Epithelial cell of proximal tubule (primary cell): ENCODE measurements at places on chromosomes 12 and 14. TPM values are rescaled to one million over a fixed set of nuclear protein-coding genes. Genes with fewer than 3 reads are reported as not detected.

- DNase-seq: no peak
Measured at GRCh38 chr12:61513499-61513898, 746.7 kb upstream of the USP15 start.

DNA sequence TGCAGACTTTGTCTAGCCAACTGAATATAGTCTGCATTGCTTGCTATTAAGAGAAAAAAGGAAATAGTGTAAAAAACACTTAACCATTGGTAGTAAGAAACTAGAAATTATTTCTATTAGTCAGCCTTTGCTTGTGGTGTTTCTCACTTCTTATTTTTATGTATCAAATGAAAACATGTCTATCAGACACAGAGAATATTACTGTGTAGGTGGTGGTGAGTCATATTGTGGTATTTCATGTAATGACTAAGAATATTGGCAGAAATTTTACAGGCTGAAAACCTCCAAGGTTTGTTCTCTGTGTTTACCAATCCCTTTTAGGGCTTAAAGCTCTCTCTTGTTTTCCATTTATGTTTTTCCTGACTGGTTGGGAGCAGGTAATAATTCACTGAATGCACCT is 87.2 kb downstream of the DAAM1 start:
- DNase-seq: peak; percentile 76

DNA sequence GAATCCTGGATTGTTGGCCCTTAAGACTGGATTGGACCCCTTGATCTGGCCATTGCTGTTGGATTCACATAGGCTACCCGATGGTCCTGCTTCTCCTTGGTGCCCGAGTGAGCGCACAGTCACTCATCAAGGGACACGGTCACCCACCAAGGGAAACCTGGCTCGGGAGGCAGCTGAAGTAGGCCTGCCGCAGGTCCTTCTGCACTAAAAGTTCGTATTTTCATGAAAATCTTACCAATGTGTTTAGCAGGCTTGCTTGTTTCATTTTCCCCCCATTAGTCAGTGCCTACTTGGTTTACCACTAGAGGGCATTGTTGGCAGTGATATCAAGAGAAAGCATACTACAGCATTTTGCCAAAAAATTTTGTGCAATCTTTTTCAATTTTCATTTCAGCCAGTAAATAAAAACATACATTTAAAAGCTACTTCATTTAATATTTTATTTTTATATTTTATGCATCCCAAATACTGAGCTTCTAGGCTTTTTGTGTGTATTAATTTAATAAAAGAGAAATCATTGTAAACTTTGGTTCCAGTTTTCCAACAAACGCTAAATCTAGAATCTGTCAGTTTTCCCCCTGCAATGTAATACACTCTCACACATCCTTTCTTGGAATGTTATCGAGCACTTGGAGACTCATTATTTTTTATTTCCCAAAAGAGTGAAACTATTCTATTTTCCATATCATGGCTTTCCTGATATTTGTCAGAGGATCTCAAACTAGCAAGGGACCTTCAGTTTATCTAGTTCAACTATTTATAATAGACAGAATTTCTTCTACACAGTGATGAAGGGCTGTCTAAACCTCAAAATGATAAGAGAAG is 116.7 kb downstream of the LMNTD1 start:
- DNase-seq: peak; percentile 33

DNA sequence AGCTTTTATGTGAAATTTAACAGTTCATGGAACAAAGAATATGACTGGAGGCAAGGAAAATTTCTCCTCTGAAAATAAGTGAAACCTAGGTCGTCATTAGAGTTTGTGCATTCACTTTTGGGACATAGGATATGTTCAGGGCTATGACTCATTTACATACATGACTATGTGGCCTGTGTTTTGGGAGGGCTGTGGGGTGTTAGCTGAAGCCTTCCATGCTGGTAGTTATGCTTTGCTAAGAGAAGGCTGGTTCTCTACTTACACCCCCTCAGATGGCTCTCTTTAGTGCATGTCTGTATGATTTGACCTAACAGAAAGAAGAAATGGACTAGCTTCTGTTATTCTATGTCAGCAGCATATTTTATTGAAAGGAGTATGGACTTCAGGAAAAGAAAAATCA is 416.5 kb upstream of the GARIN6 start:
- DNase-seq: no peak

DNA sequence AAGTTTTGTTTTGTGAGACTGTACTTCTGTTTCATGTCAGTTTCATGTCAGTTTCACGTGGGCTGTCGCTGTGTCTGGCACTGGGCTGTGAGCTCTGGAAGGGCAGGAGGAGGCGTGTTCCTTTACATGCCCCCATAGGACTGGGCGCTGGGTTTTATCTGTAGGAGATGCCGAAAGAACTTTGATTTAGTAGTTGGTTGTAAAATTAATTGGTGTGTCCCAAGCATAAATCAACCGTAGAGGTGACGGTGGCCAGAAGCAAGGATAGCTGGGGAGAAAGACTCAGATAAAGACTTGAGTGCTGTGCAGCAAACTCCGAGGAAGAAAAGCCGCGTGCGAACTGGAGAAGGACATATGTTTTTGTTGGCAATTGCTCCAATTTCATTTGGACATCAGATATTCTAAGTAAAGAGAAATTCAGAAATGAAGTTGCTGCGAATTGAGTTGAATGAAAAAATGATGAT is 182.5 kb downstream of the VRK1 start:
- DNase-seq: no peak

DNA sequence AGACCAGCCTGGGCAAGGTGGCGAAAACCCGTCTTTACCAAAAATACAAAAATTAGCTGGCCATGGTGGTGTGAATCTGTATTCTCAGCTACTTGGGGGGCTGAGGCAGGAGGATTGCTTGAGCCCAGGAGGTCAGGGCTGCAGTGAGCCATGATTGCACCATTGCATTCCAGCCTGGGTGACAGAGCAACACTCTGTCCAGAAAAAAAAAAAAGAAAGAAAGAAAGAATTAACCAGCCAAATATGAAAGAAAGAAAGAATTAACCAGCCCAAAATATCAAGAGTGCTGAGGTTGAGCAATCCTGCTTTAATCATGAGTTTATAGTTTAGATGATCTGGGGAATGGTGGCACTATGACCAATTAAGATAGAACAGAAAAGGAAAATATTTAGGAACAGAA is 3.5 kb upstream of the ACTN1 start:
- no peak for DNase-seq

DNA sequence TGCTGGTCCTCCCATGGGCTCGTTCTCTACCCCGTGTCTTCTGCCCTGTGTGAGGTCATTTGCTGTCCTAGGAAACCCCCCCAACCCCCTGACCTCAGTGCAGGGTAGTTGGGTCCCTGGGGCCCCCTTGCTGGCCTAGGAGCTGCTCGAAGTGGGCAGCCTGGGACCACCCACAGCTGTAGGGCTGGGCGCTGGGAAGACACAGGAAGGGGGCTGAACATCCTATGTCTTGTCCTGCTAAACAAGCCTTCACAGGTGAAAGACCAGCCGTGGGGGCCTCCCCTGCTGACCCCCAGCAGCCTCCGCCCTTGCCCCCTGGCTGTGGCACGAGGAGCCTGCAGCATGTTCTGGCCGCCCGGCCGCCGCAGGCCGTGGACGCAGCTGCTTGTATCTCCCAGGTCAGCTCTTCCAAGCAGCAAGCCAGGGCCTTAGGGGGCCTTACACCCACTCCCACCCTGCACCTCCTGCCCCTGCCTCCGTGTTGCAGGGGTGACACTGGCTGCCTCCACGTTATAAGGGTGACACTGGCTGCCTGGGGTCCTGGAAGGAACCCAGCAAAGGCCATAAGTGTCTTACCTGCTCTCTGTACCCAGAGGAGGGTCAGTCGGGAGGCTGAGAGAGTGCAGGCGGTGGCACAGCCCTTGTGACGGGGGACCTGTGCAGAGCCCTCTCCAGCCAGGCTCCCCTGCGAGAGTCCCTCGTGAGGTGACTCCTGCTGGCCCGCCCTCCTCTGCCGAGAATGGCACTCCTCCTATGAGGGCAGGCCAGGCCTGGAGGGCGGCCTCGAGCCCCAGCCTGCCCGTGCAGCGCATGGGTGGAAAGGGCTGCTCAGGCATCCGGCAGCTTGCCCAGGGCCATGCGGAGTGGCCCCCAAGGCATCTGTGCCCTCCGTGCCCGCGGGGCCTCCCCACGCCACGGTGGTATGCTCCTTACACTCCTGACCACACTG is 11.5 kb upstream of the TEX22 start:
- DNase-seq: no peak

DNA sequence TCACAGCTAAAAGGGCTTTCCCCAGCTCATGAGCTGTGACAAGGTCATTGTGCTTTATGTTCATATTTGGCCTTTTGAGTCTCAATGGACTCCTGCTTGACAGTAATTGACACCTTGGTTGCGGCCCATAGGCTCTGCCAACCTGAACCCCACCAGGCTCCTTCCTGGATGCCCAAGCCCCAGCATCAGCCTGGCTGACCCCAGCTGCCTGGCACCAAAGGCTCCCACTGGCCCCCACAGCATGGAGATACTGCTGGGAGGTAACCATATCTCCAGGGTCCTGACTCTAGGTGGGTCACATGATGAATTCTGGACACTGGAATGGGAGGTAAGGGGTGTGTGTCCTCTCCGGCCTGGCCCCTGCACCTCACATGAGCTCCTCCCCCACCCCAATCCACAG is 50.2 kb downstream of the CLMN start:
- no peak for DNase-seq

GRCh38 chr12:46562625-46563225 is 190.2 kb upstream of the SLC38A2 start:
- peak; percentile 93 for DNase-seq

GRCh38 chr14:73260574-73260973 is 23.3 kb downstream of the PAPLN start:
- no peak for DNase-seq

OR4Q2 gene
- not detected in 2 replicates for total RNA-seq

BDKRB2 gene
- total RNA-seq: under 0.01 and 0.29 TPM in 2 replicates

- DNase-seq: no peak
Measured at GRCh38 chr12:111170543-111170942, 198.4 kb downstream of the PHETA1 start.

CLEC1B gene
- not detected in 2 replicates for total RNA-seq

- no peak for DNase-seq
Measured at GRCh38 chr12:103241184-103241583, 254.6 kb downstream of the C12orf42 start.

TMEM52B gene
- 0.43 TPM in 1 of 2 replicates, not detected in the other for total RNA-seq

- DNase-seq: no peak
Measured at GRCh38 chr12:100823963-100824362, 29.4 kb downstream of the ANO4 start.

PRORP gene
- 40.9 and 63.7 TPM in 2 replicates for total RNA-seq

PLEKHG3 gene
- 48.1 and 52.8 TPM in 2 replicates for total RNA-seq

GRCh38 chr12:1842183-1842904 is 22.0 kb downstream of the LRTM2 start:
- no peak for DNase-seq
